ENCODE measurements at places on chromosomes 1 and 21.

GRCh38 chr1:76281306-76281705, 206.8 kb downstream of the ST6GALNAC3 start:
- no peak for DNase-seq

DNA sequence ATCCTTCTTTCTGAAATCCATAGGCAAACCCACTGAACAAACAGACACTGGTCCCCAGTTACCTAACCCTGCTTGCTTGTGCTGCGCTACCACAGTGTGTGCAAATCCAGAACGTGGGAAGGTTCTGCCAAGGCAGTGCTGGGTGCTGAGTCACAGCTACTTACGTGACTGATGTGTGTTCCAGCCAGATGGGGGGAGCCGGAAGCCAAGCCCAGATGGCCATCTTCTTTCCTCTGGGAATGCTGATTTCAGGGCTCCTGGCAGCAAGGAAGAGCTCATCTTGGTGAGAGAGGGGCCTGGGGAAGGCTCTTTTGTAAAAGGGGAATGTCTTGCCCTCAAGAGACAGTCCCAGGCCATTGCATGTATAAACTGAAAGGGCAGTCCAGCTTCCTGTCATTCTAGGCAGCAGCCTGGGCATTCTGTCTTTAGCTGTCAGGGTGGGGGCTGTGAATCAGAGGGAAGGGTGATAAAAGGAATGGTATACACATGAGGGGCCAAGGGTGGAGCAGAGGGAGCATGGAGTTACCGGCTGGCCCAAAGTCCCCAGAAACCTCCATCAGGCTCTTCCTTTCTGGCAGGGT, 54.1 kb downstream of the CD46 start:
- no peak for DNase-seq

DNA sequence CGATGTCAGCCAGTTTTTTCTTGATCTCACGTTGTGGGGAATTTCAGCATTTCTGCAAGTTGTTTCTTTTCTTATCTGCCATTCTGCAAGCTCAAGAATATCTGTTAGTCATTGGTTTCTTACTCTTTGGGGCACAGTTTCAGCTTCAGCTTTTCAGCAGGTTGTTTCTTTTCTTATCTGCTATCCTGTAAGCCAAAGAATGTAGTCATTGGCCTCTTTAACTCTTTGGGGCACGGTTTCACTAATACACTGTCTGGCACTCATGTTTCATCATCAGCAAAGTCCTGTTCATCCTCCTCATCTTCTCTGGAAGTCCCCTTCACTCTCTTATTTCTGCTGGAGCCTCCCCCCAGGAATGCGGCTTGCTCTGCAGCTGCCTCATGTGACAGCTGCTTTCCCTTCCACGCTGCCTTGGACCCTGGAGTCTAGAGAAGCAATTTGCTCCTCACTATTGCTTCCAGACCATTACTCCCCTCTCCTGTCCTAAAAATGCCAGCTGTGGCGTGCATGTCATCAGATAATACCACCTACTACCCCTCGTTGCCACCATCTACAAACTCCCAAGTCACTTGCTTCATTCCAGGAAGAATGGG, 67.0 kb upstream of the CACNA1E start:
- no peak for DNase-seq

DNA sequence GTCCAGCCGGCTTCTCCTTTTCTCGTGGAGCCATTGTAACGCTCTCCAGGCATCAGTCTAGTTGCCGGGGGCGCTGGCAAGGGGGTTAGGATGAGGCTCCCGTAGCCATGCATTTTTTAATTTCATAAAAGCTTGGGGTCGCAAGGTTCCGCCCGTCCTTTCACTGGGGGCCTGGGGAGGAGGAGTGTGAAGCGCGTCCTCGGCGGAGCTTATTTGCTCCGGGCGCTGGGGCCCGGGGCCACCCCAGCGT, 1.6 kb downstream of the ADGRL2 start:
- DNase-seq, result peak; percentile 1

DNA sequence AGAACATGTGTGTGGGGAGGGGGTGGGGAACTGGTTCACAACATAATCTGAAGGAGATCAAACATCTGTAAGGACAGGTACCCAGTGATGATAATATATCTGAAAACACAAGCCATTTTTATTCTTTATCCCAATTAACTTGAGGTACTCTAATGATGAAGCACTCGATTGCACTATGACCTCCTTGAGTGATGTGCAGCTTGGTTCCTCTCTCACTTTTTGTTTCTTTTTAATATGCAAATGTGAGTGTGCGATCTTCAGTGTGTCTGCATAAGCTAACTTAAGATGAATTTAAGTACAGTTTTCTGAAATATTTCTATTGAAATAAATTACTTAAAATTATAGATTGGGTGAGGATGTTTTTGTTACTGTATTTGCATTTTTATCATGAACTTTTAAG, 50.6 kb upstream of the ANGPTL1 start:
- no peak for DNase-seq

DNA sequence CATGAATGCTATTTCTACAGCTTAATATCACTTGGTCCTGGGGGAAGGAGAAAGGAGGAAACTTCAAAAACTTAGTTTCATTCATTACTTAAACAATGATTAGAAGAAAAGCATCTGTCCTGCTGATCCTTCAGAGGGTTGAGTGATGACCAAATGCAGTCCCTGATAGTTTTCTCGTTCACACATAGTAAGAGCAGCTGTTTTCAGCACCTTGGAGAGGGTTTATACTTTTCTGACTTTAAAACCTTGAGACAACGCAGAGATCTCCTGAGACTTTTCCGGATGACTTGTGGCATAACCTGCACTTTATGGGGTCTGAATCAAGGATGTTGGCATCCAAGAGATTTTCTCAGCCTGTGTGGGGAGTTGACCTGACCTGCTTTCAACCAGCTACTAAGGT, 94.0 kb upstream of the KCND3 start:
- no peak for DNase-seq

Data from activated CD4-positive, alpha-beta T cell treated with anti-CD3 and anti-CD28 coated beads for 48 hours (primary cell).